A172 (cell line): ENCODE measurements at places on chromosomes 4 and X. TPM values are rescaled to one million over a fixed set of nuclear protein-coding genes. Genes with fewer than 3 reads are reported as not detected.

- DNase-seq: no peak
Measured at GRCh38 chrX:134406356-134407064, 53.5 kb upstream of the HPRT1 start.

- DNase-seq: no peak
Measured at GRCh38 chr4:6548882-6549230, 26.1 kb upstream of the MAN2B2 start.

- no peak for DNase-seq
Measured at GRCh38 chrX:119672426-119672825, 20.5 kb downstream of the SEPTIN6 start.

GRCh38 chr4:24754571-24754970 is 40.8 kb upstream of the SOD3 start:
- no peak for DNase-seq

GRCh38 chr4:23166407-23166806 is 473.7 kb downstream of the GBA3 start:
- no peak for DNase-seq

DNA sequence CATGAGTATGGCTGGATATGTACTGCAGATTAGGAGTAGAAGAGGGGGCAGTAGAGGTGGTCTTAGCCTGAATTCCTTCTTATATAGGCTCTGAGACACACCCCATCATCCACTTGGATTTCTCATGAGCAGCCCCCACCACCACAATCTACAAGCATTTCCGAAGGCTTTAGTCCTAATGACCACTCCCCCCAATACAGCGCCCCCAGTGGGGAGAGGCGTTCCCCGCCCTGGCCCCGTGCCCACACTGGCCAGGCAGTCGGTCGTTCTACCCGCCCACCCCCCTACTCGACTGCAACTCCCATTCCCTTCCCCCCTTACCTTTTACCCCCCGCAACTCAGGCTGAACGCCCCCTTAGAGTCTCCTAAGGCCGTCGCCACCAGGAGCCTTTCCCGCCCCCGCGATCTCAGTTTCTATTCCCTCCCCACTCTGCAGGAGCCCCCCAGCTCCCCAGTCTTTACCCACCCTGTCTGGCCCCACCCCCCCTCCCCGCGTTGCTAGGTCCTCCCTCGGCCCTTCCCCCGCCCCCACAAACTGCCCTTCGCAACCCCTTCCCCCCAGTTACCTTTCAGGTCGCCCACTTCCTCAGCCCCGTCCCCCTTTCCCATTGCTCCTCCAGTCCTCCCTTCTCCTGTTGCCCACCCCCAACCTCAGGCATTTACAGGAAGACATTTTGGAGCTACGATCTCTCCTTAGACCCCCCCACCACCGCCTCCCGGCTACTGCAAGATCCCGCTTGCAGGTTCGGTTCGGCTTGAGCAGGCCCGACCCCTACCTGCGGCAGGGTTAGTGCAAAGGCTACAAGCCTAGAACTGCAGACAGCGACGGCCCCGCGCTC is 468 bp downstream of the ZMYM3 start:
- peak; percentile 5 for DNase-seq

DNA sequence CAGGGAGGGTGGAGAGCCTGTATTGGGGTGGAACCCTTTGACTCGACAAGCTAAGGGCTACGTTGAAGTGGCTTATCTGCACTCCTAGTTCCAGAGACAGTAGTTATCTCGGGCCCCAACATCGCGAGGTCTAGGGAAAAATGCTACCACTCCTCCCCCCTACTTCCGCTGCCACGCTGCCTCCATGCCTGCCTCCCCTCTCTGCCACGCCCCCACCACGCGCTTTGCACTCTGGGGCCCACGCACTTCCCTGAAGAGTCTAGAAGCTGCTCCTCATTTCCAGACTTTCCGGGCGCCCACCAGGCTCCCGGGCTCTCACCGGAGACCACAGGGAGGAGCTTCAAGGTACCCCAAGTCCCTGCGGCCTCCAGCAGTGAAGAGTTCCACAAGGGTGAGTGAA is at the start of gene PASD1:
TSS of gene PASD1 (plus strand) at position 227 of the 400 bp plus-strand sequence. CDS start 37,879 bp downstream, outside the sequence.
- no peak for DNase-seq

DNA sequence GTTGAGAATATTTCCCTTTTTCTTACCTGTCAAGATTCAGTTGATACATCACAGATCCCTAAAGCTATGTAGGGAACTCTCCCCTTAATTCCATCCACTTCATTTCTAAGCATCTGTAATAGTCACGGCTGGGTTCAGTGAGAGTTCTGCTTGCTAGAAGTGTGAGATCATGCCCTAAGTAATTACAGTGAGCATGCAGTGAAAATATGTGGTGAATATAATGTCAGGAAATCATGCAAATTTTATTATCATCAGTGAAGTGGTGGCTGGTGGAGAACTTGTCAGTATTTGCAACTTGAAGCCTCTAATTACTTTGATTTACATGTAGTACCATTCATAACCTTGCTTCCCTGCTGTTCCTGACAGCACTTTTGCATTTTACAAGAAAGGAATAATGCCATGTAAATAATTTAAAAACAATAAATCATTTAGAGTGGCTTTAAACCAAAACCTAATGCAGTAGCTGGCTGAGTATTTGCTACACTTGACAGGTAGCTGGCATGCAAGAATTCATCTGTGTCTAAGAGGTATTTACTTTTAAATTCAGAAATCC is 28.3 kb upstream of the CFAP299 start:
- DNase-seq: peak; percentile 74

DNA sequence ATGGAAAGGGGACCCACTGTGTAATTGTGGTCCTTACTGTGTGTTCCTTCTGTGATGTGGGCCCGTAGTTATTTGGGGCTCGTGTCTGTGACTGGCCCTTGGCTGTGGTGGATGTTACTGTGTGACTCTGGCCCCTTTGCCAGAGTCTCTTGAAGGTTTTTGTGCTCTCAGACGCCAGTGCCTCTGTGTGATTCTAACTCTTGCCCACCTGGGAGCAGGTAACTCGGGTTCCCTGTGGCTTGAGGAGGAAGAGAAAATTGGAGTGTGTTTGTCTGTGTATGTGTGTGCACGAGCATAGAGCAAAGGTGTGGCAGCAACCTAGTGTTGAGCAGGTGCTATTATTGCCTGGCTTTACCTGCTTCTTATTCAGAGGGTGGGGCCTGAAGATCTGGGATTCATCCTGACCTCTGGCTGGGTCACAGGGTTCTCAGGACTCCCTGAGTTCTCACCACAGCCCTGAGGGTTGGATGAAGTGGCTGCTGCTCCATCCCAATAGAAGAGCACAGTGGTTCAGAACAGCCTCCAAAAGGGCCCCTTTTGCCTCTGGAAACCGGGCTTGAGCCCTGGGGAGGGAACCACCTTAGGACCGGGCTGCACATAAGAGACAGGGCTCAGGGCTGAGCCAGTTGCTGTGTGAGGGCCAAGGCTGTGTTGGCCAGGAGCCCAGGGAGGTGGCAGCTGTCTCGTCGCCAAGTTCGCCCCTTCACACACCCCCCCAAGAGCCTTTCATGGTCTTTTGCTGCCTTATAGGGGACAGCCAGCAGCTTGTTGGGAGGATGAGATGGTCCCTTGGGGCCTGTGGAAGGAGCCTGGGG is 1.3 kb downstream of the RBM10 start:
- DNase-seq: no peak

Gene EFNB1
- 6.7 and 8.3 TPM in 2 replicates for total RNA-seq

Gene HS6ST2
- total RNA-seq: not detected in 2 replicates

Gene SLC6A14
- total RNA-seq: not detected in 2 replicates

Gene SMIM10L2A
- total RNA-seq: 0.29 TPM in 1 of 2 replicates, not detected in the other

Gene CAPN6
- 0.19 TPM in 1 of 2 replicates, not detected in the other for total RNA-seq
